Cerebellar nuclear complex (tissue), 1 donor: ENCODE measurements at places on chromosomes 1 and 21.

- DNase-seq: no peak
Observed at GRCh38 chr1:83918688-83919285, 80.1 kb downstream of the TTLL7 start.

- no peak for DNase-seq
Observed at GRCh38 chr1:96968541-96968940, 247.0 kb downstream of the PTBP2 start.

DNA sequence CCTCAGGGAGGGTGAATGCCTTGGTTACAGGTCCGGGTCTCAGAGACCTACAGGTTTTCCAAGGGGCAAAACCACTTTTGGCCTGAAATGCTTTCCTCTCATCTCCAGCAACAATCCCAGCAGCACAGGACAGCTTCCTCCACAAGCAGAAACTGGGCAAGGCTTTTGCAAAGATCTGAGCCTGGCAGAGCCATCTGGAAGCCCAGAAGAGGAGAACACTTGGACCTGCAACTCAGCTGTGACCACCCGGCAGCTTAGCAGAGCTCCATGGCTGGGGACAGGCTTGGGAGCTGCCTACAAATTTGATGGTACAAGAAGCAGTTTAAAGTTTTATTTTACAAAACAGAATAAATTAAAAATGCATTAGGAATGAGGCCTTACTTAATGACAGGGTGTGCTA lies 90.0 kb upstream of the KCND3 start:
- no peak for DNase-seq

DNA sequence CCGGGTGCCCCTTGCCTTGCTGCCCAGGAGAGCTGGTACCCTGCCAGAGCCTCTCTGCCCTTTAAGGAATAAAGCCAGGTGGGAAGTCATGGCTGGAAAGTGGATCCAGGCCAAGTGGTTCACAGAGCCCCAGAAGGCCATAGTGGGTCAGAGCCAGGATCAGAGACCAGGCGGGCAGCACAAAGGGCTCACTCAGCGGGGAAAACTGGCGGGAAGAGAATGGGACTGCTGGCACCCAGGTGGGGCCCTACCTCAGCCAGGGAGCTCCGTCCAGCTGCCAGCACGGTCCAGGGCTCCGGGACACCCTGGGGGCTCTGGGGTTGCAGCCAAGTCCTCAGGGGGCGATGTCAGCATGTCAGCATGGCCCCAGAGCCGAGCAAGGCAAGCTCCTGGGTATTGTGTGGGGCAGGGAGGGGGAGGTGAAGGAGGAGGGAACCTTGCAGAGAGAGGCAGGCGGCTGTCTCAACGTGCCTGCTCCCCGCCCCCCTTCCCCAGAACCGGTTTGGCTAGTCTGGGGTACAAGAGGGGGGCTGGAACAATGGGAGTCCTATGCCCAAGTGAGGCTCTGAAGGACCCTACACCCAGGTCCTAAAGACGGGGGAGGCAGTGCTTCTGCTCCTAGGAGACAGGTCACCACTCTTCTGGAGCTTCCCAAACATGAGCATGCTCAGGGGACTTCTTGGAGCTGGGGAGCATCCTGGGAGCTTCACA lies at the start of gene ARHGEF19:
ARHGEF19 (minus strand) TSS at position 402 of the 711 bp plus-strand sequence. CDS start 3,598 bp downstream, outside the sequence.
- DNase-seq: no peak

GRCh38 chr1:44820328-44821239 lies 12.3 kb downstream of the BTBD19 start:
- DNase-seq: no peak

DNA sequence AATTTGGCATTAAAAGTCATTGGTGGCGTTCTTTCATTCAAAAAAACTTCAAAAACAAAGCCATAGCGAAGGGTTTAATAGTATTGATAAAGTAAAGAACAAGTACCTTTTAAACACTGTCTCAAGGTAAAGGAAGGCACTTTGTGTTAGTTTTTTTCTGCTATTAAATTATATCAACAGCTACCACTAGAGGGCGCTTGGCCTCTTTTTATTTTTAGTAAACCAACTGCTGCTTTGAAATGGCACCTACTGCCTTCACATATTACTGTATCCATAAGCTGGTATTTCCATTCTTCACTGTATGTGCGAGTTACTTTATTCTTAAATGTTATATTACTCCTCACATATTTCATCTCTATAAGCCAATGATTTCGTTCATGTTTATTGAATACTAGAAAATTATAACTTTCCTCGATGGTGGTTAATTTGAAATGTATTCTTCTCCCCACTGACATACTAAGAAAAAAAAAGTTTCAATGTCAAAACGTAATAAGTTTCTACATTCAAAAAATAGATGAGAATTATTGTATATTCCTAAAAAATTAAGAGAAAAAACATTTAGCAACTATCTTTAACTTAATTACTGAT lies 125.7 kb upstream of the CXADR start:
- no peak for DNase-seq

- DNase-seq: no peak
Observed at GRCh38 chr1:47776667-47777131, 220.5 kb downstream of the TRABD2B start.

DNA sequence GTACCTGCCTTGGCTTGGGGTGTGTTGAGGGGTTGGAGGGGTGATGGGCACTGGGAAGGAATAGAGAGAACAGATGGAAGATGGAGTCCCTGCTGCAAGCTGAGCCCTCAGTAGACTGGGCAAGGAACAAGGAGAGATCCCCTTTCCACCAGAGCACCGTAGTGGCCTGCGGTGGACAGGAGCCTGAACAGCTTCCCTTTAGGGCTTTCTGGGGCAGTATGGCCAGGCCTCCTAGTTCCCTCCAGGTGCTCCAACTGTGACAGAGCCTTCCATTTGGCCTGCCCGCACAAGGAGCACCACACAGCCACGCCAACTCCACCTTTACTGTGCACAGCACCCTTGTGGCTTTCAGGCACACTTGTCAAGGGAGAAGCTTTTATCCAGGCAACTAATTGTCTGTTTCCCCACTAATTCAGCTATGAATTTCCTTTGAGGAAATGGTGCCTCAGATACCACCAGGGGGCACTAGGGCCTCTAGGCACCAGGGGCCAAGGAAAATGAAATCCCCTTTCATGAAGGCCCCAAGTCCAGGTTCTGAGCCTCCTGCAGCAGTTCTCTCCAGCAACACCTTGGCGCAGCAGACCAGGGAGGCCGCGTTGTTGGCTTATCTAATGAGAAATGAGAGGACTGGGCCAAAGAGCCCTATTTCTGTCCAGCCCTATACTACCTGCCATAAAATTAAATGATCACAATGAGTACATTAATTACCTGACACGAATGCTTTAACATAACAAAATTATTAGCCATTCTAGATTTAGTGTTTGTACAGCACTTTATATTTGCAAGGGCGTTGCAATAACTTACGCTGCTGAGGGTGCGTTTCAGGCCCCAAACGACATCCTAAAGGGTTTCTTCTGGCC lies 23.1 kb upstream of the ERI3 start:
- no peak for DNase-seq

DNA sequence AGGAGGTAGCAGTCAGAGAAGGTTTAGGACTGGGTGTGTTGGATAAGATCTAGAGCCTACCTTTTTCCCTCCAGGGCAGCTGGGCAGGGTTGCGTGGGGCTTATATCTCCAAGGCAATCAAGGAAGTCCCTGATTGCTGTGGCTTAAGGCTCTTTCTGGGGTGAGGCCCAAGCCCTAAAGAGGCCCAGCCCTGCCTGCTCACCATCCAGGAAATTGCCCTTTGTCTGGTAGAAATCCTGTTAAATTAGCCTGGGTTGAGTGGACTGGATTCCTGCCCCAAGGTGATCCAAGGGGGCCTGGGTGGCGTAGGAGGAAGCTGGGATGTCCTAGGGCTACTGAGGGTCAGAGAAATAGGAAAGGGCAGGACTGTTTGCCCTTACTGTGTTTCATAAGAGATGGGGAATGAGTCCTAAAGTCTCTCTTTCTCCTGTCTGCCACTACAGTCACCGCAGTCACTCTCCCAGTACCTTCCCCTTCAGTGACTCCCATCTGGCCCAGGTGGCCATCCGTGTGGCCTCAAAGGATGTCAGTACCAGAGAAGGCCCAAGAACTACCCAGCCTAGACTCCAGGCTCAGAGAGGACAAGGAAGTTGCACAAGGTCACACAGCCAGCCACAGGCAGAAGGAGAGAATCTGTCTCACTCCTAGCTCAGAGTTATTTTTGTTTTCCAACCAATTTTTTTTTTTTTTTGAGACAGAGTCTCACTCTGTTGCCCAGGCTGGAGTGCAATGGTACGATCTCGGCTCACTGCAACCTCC lies 25.8 kb downstream of the MFSD2A start:
- no peak for DNase-seq

DNA sequence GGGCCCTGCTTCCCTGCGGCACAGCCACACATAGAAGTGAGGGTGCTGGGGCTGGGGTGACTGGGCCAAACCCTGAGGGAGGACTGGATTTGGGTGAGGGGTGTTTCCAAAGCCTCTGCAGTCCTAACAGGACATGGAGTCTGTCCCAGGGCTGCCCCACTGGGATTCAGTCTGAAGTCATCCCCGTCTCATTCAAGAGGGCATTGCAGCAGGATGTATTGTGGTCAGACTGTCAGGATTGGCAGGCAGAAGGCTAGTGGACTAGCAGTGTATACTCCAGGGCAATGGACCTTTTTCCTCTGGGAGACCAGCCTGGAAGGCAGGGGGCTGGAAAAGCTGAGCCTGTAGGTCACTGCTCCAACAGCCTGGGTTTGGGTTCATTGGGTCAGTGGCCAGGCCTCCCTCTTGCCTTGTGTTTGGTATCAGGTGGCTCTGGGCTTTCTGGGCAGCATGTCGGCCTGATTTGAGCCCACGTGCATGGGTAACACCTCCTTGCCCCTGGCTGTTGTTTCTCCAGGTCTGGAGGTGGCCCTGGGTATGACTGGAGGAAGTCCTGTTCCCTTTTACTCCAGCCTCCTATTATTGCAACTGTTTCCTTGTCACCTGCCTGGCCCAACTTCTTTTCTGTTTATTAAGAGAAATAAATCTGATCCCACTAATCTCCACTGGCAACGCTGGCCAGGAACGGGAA lies 41.0 kb upstream of the SYNC start:
- no peak for DNase-seq

GRCh38 chr1:53373246-53373645 lies 45.4 kb upstream of the LRP8 start:
- DNase-seq: no peak

DNA sequence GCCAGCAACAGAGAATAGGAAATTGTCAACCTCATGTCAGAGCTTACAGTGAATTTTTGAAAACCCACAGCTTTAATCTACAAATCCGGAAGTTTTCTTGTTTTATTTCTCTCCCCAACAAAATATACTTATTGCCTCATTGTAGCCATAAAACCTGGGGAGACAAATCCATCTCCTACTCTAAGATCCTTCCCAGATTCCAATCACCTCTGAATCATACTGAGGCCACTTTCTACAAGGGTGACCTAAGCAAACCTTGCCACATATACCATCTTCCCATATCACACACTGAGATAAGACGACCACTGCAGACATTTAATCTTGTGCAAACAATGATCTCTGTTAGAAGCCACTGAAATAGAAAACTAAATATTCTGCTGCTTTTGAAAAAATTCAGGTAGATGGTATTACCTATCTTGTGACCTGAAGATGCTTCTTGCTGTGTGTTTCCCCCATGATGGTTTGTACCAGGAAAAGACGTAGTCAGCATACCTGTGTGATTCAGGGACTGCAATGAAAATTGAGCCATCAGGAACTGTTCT lies 171.5 kb upstream of the DUSP10 start:
- DNase-seq: no peak

DNA sequence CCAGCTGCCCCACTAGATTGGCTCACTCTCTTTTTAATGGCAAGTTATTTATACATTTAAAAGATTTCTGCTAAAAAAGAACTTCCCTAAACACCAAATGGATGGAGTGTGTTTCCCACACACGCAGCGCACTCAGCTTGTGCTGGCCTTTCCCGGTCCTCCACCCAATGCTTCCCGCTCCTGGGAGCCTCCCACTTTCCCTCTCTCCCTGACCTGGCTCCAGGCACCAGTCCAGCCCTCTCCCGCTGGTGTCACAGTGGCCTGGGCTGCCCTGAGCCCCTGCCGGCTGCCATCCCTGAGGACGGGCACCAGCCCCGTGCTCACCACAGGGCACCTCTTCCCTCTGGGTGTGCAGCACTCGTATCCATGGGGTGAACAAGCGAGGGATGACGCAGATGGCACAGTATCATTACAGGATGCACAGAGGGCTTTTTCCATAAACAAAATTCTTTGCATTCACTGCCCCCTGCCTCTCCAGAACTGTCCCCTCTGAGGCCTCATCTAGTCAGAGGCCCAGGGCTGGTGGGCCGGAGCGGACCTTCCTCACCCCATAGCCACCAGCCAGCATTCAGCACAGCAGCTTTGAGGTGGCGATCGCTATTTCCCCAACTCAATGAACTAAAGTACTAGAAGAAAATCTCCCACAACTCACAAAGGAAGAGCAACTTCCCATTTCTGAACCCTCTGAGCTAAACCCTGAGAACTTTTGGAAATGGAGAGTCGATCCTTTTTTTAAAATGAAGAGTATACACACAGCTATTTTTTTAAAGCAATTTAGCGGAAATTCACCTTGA lies 68.5 kb downstream of the SLC37A1 start:
- DNase-seq: no peak

DNA sequence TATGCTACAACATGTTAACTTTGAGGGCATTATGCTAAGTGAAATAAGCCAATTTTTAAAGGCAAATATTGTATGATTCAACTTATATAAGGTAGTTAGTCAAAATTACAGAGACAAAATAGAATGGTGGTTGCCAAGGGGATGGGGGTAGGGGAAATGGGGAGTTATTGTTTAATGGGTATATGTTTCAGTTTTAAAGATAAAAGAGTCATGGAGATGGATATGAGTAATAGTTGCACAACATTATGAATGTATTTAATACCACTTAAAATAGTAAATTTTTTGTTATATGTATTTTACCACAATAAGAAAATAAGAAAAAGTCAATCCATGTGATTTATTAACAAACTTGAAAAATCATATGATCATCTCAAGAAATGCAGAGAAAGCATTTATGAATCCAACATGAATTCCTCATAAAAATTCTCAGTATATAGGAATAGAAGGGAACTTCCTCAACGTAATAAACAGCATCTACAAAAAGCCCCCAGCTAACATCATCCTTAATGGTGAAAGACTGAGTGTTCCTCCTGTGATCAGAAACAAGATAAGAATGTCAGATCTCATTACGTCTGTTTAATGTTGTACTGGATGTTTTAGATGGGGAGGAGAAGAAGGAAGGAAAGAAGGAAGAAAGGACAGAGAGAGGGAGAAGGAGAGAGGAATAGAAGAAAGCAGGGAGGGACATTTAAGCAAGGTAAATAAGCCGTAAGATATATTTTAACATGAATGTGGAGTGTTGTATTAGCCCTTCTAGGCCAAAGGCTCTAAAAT lies 6.7 kb upstream of the TSEN15 start:
- no peak for DNase-seq

DNA sequence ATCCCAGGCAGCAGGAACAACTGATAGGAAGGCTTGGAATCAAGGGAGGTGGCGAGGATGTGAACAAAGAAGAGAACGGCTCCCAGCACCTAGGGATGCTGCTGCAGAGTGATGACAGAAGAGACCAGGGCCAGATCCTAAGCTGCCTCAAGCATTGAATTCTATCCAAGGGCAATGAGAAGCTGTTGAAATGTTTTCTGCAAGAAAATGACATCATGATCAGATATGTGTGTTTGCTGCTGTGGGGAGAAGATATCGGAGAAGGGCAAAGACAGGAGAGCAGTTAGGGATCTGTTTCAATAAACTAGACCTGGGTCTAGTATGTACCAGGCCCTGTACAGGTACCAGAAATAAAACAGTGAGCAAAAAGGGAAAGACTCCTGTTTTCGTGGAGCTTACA lies 194.7 kb upstream of the RAB4A start:
- no peak for DNase-seq

GRCh38 chr1:236762410-236762809 lies 32.7 kb upstream of the MTR start:
- DNase-seq: no peak

GRCh38 chr1:47931395-47931794 lies 65.8 kb downstream of the TRABD2B start:
- DNase-seq: no peak
